Stimulated activated CD8-positive, alpha-beta memory T cell treated with anti-CD3 and anti-CD28 coated beads, Interleukin-15, amount 100 ng/mL, for 48 hours (primary cell): ENCODE measurements at places on chromosomes 5 and 9.

GRCh38 chr5:11719888-11720481 is 184.3 kb downstream of the CTNND2 start:
- no peak for DNase-seq

GRCh38 chr9:21097817-21098216 is 20.1 kb upstream of the IFNB1 start:
- no peak for DNase-seq

GRCh38 chr5:37774912-37775483 is 64.8 kb downstream of the GDNF start:
- no peak for DNase-seq

- DNase-seq: no peak
Measured at GRCh38 chr9:107942291-107942690, 452.7 kb upstream of the KLF4 start.

DNA sequence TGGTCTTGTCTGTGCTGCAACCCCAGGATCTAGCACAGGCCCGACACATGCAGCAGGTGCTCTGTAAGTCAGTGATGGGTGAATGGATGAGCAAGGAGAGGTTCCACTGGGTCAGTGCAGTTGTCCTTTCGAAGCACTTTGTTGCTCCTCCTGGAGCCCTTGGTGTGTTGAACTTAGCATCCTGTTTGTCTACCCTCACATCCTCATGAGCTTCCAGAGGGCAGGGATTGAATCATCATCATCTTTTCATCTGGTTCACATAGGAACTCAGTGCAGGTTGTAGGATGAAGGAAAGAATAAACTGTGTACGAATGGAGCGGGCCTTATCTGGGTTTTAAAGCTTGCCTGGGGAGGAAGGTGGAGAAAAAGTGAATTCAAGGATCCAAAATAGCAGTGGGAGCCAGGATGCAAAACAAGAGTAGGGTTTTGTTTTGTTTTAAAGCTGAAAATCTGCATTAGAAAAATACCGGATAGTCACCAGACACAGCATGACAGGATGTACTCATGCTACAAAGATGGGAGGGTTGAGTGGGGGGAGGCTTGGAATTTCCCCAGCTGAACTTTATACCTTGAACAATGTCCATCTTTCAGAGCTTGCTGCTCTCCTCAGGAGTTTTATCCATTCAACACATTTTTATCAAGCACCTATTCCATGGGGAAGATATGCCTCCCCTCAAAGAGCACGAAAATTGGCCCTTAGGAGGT is 55.8 kb downstream of the PTTG1 start:
- no peak for DNase-seq

- DNase-seq: no peak
Measured at GRCh38 chr9:109906766-109907382, 126.9 kb downstream of the PALM2AKAP2 start.

DNA sequence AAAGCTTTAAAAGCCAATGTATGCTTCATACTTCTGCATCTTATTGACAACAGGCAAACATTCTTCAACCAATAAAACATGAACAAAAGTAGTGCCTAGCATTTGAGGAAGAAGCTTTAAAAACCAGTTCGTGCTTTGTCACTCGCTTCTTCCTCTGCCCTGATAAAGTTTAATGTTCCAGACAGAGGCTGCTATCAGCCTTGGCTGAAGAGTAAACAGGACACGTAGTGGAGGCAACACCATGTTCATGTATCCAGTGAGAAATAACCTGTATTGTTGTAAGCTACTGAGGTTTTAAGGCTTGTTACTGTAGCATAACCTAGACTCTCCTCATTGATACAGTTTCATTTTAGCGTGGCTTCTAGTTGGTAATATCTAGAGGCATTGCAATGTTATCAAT is 3.2 kb upstream of the FUBP3 start:
- DNase-seq: no peak

- DNase-seq: no peak
Measured at GRCh38 chr5:75138689-75139088, 86.3 kb upstream of the GCNT4 start.

DNA sequence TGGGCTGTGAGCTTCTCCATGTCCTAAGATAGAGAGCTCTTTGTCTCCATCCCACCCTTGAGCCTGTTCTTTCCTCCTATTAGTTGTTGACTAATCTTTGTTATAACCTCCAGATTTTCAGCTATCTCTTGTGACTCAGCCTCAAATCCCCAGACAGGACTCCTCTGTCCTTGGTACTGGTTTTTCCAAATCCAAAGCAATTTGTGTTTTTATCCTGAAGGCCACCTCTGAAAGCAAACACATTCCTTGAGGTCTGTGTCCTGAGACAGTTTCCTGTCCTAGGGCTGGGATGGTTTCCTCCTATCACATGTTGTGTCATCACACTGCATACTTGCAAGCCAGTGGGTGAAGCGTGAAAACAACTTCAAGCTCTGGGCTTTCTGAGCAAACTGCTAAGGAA is 8.5 kb downstream of the TNC start:
- DNase-seq: no peak

DNA sequence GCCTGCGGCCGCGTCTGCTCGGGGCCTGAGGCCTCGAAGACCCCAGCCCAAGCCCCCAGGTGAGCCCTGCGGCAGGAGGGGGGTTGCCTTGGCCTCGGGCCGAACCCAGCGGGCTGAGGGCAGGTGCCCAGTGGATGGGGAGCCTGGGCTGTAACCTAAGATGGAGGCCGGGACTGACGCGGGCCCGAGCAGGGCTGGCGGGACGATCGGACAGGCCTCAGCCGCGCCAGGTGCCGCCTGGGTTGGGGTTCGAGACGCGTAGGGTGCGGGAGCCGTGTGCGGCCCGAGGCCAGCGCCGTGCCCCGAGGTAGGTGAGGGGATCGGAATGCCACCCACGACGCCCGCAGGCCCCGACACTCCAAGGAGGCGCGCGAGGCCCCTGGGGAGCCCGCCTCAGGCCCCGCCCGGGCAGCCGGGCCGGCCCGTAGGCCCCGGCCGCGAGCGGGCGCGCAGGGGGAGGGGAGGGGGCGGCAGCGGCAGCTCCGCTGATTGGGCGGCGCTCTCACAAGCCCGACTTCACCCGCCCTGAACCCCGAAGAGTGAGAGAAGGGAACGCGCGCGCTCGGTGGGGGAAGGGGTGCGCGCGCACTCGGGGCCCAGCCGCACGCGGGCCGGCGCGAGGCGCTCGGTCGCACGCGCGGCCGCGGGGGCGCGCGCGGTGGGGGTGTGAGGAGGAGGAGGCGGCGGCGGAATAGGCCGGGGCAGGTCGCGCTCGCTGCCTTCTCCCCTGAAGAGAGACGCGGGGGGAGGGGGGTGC is at the start of gene NSD1:
NSD1 (plus strand) TSS at position 678 of the 757 bp plus-strand sequence. CDS start 1,331 bp downstream, outside the sequence.
- DNase-seq: peak; percentile 86

DNA sequence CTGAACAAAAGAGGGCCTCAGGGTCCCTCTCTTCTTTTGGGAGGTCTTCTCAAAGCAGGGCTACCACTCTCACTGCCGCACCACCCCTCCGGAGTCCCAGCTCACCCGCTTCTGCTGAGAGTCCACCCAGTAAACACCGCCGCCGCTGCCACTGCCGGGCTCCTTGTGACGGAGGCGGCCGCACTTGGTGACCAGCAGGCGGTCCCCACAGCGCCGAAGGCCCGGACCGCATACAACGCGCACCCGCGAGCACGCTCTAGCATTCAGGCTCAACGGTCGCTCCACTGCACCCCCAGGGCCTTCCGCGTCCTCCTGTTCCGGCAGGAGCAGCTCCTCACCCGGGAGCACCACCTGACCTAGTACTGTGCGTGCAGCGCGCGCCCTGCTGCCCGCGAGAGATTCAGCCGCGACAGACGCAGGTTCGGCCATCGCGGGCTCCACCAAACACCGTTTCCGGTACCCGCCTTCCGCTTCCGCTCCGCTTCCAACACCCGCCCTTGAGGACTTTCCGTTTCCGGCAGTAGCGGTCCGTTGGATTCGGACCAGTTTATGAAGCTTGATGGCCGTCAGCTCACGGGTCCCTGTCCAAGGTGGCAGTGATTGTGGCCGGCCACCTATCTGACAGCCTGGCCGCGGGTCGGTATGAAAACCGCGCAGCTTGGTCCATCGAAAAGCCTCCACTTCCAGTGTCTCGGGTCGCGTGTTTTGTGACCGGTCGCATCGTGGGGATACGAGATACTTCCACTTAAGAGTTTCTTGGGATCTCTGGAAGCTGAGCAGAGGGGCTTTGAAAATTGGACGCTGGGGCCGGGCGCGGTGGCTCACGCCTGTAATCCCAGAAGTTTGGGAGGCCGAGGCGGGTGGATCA is at the start of gene EXOSC3:
EXOSC3 (minus strand) TSS at position 449 of the 868 bp plus-strand sequence; CDS start at position 429, 20 bp downstream.
- peak; percentile 82 for DNase-seq

GRCh38 chr5:122871661-122872060 is 26.2 kb downstream of the SNX24 start:
- no peak for DNase-seq

GRCh38 chr5:173880306-173880985 is 7.7 kb upstream of the CPEB4 start:
- no peak for DNase-seq

DNA sequence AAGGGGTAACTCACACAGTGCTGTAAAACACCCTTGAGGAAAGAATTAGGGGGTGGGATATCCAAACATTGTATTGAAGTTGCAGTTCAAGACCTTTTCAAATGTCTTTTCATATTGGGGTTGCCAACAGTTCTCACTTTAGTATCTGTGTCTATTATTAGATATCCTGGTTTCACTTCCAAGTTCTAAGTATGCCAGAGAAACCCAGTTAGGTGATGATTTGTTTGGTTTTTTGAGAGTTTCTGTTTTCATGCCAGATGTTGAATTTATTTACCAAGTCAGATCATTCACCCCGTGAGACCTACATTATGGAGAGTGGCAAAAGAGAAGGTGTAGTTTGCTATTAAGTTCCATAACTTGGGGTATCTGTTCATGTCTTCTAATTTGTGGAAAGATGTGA is 64.5 kb downstream of the C9orf152 start:
- no peak for DNase-seq

- no peak for DNase-seq
Measured at GRCh38 chr9:13920557-13920956, 393.4 kb downstream of the NFIB start.

DNA sequence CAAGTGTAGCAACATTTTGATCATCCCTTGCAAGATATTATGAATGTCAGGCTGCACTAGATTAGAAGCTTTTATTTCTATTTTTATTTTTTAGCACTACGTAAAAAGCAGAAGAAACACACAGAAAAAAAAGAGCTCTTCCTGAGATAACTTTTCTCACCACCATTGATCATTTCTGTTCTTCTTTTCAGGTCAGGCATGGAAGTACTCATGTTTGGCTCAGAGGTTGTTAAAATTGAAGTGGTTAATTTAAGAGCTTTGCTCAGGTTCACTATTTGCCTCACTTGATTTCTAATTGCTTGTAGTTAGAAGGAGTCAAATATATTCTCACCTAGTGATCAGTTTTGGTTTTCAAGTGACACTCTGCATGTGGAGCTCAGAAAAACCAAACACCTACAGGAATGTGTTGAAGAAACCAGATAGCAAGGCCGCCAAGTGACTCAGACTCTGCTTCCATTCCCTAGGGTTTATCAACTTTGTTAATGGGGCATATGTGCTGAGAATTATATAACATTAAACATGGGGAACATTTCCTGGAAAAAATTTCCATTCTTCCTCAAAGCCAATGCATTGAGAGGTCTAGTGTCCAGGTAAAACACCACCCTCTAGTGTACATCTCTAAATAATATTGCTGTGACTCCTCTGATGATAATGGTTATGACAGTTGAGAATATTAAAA is 679.8 kb downstream of the CETN3 start:
- DNase-seq: no peak

DNA sequence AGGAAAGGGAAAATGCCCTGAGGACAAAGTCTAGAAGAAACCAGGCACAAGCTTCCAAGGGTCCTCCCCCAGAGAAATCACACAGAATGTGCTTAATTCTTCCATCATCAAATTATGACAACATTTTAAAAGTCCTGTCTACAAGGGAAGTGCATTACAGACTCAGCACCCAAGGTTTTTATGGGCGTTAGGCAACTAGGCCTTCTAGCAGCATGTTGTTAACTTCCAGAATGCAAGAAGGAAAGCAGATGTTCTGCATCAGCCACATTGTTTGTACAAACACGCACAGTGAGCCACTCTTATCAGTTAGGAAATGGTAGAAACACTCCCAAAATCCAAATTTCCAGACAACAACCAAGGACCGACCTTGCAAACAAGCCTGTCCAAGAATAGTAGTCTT is 26.5 kb downstream of the SMC5 start:
- no peak for DNase-seq

DNA sequence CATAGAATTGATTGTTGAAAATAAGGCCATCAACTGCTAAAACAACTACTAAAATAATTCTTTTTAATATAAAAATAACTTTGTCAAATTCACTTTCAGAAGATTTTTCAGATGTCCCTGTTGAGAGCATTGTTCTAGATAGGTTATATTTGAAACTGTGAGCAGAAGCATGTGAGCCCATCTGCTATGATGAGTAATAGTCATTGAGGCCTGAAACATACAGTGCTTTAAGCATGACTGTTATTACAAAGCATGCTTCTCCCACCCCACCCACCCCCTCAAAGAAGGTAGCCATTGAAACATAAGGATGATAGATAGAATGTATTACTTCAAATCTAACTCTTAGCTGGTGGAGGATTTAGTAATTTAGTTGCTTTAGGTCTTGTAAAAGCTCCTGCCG is 86.0 kb downstream of the UHRF2 start:
- no peak for DNase-seq

DNA sequence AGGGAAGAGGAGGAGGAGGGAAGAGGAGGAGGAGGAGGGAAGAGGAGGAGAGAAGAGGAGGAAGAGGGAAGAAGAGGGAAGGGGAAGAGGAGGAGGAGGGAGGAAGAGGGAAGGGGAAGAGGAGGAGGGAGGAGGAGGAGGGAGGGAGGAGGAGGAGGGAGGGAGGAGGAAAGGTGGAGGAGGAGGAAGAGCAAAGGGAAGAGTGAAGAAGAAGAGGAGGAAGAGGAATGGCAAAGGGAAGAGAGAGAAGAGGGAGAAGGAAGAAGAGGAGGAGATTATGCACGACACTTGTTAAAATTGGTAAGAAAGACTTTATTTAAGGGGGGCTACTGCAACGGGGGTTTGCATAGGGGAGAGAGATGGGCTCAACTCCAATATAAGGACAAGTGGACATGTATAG is 221.2 kb downstream of the SLIT3 start:
- DNase-seq: no peak

DNA sequence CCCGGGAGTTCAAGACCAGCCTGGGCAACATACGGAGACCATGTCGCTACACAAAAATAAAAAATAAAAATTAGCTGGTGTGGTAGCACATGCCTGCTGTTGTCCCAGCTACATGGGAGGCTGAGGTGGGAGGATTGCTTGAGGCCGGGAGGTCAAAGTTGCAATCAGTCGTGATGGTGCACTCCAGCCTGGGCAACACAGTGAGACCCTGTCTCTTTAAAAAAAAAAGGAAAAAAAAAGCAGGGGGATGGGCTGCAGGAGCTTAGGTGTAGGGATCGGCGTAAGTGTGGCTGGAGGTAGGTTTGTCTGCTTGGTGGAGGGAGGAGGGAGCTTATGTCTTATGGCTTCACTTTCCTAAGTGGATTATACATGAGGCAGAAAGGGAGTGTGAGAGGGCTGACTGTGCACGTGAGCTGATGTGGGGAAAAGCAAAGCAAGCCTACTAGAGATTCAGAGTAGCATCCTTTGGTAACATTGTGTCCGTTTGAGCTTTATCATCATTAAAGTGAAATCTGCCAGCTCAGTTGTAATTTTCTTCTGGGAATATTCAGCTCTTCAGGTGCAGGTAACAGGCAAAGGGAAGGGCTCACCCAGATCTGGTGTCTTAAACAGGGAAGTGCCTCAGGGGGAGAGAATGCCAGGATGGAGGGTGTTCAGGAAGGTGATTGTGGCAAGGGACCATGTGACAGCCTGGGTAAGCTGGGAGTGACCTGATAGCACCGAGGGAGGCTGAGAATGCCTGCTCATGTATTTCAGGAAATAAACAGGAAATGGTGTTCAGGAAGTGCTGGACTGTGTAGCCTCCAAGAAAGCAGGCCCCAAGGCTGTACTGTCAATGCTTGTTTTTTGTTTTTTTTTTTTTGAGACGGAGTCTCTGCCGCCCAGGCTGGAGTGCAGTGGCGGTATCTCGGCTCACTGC is 17.6 kb upstream of the SETX start:
- no peak for DNase-seq
